ENCODE measurements at places on chromosomes 7 and 10. TPM values are rescaled to one million over a fixed set of nuclear protein-coding genes. Genes with fewer than 3 reads are reported as not detected.

DNA sequence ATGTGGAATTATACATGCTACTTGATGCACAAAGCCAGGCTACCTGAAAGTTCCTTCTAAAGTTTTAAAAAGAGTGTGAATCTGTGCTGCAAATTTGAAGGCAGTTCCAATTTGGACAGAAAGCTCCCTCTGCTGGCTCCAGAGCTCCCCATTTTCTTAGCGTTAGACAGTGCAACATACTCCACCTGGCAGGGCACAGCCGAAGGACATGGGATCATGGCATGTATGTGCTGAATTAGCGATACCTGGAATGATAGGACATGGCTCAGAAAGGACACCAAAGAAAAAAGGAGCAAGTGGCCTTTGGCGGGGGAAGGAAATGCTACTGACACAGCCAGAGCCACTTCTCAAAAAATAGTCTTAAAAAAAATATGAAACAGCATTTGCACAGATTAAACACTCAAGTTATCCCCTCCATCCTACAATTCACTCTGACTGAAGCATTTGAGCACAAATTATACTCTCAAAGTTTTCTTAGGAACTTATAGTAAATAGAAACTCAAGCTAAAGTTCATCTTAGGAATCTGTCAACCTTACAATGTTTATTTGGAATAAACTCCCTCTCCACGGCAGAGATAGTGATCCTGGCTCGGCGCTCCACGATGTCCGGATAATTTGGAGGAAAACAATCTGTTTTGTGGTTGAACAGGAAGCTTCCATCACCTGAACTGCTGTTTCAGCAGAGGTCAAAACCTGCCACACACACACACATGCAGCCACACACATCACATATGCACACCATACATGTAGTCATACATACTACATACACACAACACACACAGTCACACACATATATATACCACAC, 80.0 kb downstream of the C7orf25 start:
- peak; percentile 86 for DNase-seq

DNA sequence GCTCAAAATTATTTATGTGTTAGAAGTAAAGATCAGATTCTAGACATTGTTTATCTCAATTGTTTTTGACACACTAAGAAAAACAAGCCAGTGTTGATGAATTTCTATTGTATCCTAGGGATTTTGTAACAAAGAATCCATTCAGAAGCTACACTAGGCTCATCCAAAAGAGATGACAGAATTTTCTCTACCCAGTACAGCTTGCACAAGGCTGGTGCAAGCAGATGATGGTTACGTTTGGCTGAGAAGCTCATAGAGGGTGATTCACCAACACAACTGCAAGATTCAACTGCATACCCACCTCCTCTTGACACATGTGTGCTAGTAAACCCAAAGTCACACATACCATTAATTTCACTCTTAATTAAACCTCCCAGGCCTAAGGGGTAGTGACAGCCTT, 20.8 kb downstream of the GRM3 start:
- no peak for DNase-seq

GRCh38 chr10:97632949-97633884, at the start of gene MORN4:
Gene MORN4, minus strand, starts transcription at chr10:97633500. Its CDS starts 13,847 bp downstream, at chr10:97619653.
- peak; percentile 95 for DNase-seq

GRCh38 chr7:158021836-158022235, 565.8 kb downstream of the PTPRN2 start:
- no peak for DNase-seq

GRCh38 chr10:4006051-4006450, 221.0 kb upstream of the KLF6 start:
- no peak for DNase-seq

- no peak for DNase-seq
These were observed 472.0 kb upstream of the CNTNAP2 start for GRCh38 chr7:145644426-145645134.

DNA sequence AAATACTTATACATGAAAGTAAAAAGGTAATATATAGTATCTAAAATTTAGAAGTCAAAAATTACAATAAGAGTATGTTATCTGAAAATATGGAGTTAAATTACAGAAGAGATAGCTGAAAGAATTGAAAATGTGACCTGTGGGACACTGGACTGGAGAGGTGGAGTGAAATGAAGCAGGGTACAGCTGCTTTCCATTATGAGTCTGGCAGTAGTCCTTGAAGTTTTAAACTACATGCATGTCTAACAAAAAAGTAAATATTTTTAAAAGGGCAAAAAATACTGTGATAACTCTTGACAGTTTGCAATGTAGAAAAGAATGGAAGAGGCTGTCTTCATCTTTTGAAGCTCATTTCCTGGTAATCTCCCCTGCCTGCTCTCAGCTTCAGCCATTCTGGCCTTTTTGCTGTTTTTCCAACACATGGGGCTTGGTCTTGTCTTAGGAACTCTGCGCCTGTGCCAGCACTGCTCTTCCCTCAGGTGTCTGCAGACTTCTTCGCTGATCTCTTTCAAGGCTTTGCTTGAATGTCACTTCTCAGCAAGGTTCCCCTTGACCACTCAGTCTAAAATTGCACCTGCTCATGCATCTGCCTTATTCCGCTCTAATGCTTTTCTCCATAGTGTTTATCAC, 36.9 kb downstream of the PTPRZ1 start:
- peak; percentile 4 for DNase-seq

DNA sequence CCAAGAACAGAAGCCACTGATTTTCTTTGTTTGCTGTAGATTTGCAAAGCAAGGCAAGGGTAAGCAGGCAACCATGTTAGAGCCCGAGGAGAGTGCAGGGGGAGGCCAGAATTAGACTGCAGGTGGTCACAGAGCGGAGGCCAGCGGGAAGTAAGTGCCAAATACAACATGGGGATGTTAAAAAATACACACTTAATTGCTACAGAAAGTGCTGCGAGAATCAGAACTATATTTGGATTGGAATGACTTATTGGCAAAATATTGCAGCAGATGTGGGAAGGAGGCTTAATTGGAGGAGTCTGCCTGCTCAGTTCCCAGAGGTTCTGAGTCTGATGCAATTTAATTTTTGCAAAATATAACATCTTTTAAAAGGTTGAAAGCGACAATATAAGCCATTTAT, 49.7 kb upstream of the ADCY1 start:
- no peak for DNase-seq

GRCh38 chr7:149862156-149862555, 11.6 kb upstream of the ATP6V0E2 start:
- DNase-seq, result no peak

- no peak for DNase-seq
These were observed 694 bp upstream of the WASL start for GRCh38 chr7:123749537-123749857.

DNA sequence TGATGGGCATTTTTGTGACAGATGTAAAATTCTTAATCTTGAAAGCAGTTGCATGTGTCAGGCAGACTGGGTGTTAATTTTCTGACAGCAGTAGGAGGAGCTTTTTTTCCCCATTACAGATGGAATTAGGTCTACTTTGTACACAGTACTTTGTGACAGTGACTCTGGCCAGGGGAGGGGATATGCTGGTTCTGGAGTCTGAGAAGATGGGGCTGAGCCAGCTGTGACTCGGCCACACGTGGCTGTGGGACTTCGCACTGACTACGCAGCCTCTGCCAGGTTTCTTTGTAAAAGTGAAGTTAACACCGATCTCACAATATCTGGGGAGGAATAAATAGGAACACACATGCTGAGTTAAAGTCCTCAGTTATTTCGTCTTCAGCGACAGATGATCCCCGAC, 95.4 kb downstream of the MGMT start:
- no peak for DNase-seq

DNA sequence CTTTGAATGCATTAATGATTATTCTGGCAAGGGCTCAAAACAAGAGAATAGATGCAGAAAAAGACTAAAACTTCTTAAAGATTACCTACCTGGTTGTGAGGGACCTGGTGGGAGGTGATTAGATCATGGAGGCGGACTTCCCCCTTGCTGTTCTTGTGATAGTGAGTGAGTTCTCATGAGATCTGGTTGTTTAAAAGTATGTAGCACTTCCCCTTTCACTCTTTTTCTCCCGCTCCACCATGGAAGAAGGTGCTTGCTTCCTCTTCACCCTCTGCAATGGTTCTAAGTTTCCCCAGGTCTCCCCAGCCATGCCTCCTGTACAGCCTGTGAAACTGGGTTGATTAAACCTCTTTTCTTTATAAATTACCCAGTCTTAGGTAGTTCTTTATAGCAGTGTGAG, 226.6 kb downstream of the ARHGAP12 start:
- no peak for DNase-seq

Gene LLCFC1
- total RNA-seq, result not detected

Gene KMT2E
- total RNA-seq, result 94.6 TPM

Gene HMX2
- total RNA-seq, result not detected

Gene CLCN1
- not detected for total RNA-seq

Gene DNAJC30
- 14.4 TPM for total RNA-seq

Gene CALML3
- total RNA-seq, result 0.11 TPM

Gene ZNF736
- 16.2 TPM for total RNA-seq

Gene CDNF
- total RNA-seq, result 3.1 TPM

Gene HTR5A
- total RNA-seq, result not detected

Gene CUBN
- total RNA-seq, result 5.1 TPM

Gene ERVW-1
- total RNA-seq, result 0.25 TPM

Gene UTF1
- total RNA-seq, result 0.52 TPM

Gene CLRN3
- total RNA-seq, result not detected

Data from lung (tissue), 17 donors.